ENCODE measurements at places on chromosomes 6 and 20.

DNA sequence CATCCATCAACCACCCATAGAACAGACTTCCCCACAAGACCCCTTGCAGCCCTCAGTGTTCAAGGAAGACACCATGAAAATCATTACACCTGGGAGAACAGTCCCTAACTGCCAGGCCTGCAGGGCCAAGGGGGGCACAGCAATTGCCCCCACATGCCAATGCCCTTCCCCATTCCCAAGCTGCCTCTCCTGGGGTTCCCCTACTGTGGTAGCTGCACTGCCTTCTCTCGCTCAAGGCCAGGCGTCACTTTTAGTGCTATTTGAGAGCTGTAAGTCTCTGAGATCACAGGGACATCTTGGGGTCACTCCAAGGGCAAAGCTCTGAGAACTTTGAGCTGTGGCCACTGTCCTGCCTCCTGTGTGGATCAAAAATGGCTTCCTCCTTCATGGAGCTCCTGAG, 6.0 kb upstream of the ACSS1 start:
- no peak for DNase-seq

GRCh38 chr6:29295623-29296022, 5.9 kb upstream of the OR14J1 start:
- no peak for DNase-seq

DNA sequence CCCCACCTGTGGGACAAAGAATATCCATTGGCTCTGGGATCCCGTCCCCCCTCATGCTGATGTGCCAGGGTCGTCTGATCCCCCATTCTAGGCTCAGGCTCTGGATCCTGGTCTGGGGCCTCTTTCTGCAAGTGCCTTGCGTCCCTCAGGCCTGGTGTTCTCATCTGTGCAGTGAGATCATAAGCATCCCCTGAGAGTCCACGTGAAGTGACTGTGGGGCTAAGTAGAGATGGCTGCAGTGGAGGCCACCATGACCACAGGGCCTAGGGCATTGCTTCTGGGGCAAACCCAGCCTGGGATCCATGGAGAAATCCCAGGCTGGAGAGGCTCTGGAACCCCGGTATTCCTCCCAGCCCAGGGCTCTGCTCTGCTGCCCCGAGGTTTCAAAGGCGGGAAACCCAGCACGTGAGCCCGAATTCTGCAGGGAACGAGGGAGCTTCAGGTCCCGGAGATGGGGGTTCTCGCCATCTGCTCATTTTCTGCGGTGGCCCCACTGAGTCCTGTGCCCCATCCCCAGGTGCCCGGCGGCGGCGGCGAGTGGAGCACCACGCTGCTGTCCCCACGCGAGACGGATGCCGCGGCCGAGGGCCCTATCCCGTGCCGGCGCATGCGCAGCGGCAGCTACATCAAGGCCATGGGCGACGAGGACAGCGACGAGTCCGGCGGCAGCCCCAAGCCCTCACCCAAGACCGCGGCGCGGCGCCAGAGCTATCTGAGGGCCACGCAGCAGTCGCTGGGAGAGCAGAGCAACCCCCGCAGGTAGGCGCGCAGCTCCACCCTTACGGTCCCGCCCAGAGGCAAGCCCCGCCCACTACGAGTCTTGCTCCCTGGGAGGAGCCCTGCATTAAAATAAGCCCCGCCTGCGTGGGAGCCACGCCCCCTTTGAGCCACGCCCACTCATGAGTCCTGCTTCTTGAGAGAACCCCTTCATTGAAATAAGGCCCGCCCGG, 105.5 kb upstream of the MYL9 start:
- DNase-seq, result peak; percentile 31

GRCh38 chr20:55540013-55540412, 465.3 kb downstream of the CBLN4 start:
- no peak for DNase-seq

DNA sequence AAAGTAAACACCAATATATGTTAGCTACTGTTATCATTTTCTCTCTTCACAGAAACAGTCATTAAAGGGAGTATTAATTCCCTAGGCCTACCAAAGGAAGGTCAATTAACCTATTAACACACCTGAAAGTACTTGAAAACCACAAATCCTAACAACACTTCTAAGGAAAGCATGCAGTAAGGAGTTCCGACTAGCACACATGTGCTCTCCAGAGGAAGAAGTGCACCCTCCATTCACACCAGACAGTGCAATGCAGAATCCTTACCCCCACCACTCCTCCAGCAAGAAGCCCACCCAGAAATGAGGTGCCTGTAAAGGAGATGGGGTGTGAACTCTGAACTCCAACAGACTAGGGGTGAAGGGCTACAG, 58.7 kb downstream of the EPB41L2 start:
- DNase-seq, result no peak
